NCI-H748 treated with DMSO at 0.1 percent for 48 hours (cell line): ENCODE measurements at places on chromosomes 5 and 9.

DNA sequence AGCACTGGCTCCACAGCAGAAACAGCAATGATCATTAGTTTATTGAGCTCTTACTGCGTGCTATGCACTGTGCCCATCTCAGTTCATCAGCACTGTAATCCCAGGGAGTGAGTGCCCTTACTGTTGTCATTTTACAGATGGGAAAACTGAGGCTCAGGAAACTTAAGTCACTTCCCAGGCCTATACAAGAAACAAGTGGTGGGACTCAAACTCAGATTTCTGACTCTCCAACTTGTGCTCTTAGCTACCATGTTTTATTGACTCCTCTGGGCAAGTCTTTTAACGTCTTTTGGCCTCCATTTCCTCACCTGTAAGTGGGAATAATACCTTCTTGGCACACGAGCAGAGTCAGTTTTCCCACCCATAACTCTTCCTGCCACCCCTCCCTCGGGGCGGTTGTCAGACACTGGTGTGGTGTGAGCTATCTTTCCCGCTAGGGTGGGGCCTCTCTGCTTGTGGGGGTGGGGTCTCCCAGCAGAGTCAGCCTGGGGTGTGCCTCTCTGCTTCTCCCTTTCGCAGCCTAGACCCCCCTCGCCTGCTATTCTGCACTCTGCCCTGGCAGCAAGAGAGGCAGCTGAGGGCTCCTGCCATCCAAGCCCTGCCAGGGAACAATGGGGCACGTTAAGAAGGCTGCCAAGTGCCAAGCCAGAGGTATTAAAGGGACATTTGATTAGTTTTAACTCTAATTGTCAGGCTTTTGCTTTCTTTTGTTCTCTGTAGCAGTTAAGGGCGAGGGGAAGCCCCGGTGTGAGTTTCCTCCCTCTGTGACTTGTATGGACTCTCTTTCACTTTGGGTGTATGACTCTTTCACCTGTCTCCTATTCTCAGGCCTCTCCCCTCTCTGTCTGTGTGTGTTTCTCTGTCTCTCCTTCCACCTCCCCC lies 12.1 kb downstream of the GALNT10 start:
- no peak for DNase-seq

- no peak for DNase-seq
These were observed 22.4 kb downstream of the ARPC5L start for GRCh38 chr9:124884376-124884775.

DNA sequence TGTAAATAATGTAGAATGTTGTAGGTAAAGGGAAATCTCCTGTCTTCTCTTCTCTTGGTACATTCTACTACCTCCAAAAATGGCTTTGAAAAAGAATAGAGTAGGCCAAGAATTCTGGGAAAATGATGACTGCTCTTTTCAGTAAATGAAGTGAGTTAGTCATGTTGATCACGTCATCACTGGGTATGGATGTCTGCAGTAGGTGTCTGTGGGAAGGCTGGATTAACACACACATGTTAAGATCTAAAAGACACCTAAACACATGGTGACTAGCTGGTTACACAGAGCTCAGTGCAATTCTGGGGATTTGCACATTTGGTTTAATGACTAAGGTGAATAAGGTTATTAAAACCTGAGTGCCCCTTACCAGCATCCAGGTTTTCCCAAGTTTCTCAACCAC lies 161.5 kb downstream of the CEP120 start:
- no peak for DNase-seq

GRCh38 chr9:127947841-127948710 lies 10.4 kb upstream of the DPM2 start:
- DNase-seq, result no peak

- no peak for DNase-seq
These were observed 548.5 kb downstream of the CHSY3 start for GRCh38 chr5:130452744-130453143.

- DNase-seq, result no peak
These were observed 251.1 kb downstream of the EBF1 start for GRCh38 chr5:158848634-158849033.

DNA sequence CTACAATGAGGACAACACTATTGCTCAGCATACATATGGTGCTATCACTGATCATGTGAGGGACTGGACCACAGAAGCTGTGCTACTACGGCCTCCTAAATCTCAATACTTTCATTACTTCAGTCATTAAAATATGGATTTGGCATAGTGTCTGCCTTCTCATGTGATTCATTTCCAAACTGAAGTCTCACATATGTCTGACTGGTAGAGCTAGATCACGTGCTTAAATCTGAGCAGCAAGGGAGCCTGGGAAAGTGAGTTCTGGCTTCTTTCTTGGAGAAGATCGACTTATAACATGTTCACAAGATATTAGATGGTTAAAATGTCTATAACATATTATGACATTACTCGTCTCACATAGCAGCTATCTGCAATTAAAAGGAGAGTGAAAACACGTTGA lies 8.3 kb downstream of the KIF4B start:
- DNase-seq, result no peak

DNA sequence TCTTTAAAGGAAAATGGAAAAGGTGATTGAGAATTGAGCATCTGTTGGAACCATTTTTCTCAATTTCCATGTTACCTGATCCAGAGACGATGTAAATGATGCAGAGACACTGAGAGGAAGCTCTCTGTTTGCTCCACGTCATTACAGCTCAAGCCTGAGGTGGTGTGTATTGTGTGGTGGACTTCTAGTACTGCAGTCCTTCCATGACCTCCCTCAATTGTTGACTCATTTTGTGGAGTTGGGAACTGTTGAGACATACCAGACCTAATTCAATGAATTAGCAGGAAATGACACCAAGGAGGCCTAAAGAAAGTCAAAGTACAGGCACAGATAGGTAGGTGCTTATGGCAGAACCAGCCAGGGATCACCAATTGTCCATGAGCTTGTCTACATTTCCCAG lies 15.6 kb upstream of the LVRN start:
- DNase-seq, result no peak

GRCh38 chr5:14247054-14247386 lies 103.9 kb downstream of the TRIO start:
- DNase-seq, result no peak

GRCh38 chr5:157446412-157446935 lies 13.5 kb upstream of the NIPAL4 start:
- no peak for DNase-seq

GRCh38 chr5:32277798-32278197 lies 34.9 kb downstream of the MTMR12 start:
- no peak for DNase-seq

DNA sequence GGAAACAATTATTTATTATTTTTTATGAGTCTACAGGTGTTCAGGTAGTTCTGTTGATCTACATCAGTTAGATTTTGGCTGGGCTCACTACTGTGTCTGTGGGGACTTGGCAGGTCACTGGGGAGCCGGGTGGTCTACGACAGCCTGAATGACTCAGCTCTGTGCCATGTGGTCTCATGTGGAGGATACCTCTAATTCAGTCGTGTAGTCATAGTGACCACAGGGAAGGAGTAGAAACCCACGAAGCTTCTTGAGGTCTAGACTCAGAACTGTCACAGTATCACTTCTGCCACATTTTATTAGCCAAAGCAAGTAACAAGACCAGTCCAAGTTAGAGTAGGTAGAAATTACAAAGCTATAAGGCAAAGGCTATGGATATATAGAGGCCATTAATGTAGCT lies 64.7 kb upstream of the GRAMD2B start:
- DNase-seq, result no peak

DNA sequence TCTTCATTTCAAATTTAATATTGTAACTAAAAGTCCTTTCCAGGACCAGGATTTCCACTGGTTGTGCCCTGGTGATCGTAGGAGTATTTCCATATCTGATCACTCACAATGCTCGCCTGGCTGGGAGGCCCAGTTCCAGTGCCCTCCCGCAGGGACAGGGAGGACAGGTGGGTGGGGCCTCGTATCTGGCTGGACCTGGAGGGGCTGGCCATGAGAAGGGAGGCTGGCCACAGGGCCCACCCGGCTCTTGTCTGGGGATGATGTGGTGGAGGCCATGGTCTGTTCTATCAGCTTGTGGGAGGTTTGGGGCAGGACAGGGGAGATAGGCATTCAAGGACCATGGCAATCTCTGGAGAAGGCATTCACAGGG lies 286.4 kb downstream of the GADD45G start:
- no peak for DNase-seq

DNA sequence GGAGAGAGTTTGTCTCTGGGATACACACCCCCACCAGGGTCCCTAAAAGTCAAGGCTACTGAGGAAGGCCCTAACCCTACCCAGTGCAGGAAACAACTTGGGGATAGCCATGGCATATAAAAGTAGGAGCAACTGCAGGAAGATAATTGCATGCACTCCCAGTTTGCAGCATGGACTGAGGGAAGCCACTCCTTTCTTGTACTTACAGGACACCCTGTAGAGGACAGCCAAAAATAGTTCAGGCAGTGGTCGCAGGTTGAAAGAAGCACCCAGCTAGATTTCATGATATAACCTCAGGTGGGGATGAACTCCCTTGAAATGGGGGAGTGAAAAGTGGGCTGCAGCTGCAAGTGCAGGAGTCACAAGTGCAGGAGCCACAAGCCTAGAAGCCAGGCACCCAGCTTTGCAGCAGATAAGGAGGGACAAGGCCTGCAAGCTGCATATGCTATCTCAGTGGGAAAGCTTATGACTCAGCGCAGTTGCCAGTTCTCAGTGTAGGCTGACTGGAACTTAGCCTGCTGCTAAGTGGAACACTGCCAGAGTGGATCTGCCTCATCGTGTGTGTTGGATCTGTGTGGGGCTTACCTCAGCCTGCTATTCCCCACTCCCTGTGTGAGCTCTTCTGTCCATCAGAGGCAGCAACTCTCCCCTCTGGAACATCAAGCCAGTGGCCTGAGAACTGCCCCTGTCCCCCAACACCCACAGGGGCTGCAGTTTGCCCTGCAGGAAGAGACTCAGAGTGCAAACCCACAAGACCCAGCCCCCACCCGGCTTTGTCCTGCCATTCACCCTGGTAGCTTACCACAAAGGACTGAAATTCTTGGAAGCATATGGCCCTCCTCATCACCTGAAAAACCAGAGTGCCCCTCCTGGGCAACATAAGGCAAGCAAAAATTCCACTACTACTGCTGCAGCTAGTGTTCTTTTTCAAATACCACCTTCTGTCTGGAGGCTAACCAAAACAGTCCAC lies 42.7 kb downstream of the CYLC2 start:
- no peak for DNase-seq

GRCh38 chr9:135065804-135066203 lies 21.7 kb upstream of the OLFM1 start:
- DNase-seq, result no peak

- no peak for DNase-seq
These were observed 9.3 kb downstream of the WHRN start for GRCh38 chr9:114496011-114496410.

DNA sequence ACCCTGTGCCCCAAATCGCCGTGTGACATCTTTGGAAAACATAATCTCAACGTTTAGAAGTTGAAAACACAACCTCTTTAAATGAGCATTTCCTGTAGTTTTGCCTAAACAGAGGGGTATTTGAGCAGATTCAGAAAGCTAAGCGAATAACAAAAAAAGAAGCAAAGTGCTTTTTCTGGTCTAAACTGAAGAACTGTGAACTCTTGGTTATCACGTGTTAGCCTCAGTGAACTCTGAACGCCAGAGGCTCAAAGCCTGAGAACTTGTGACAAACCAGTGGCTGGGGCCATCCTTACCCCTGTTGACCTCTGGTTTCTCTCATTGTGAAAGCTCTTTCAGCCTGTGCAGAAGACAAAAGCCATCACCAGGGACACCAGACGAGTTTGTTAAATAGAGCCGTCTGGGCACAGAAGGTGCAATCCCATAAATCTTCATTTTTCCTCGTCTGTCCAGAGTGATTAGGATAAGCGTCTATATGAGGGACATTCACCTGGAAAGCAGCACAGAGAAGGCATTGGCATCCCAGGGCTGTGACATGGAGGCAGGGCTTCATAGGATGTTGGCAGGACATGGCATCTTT lies 61.4 kb upstream of the ICE1 start:
- no peak for DNase-seq

- no peak for DNase-seq
These were observed 98.2 kb downstream of the CEMIP2 start for GRCh38 chr9:71670121-71670520.

GRCh38 chr9:108549184-108549583 lies 306.6 kb downstream of the ACTL7B start:
- DNase-seq, result no peak

GRCh38 chr9:134040781-134041648 lies 15.7 kb downstream of the BRD3OS start:
- no peak for DNase-seq

GRCh38 chr5:151040211-151040747 lies 19.9 kb downstream of the GPX3 start:
- DNase-seq, result no peak

GRCh38 chr5:139389701-139390638 lies at the start of gene MZB1:
Gene MZB1 (minus strand): TSS chr5:139389913. CDS start chr5:139389856, 57 bp downstream.
- DNase-seq, result no peak

GRCh38 chr5:91797576-91797975 lies 414.5 kb upstream of the ARRDC3 start:
- no peak for DNase-seq

DNA sequence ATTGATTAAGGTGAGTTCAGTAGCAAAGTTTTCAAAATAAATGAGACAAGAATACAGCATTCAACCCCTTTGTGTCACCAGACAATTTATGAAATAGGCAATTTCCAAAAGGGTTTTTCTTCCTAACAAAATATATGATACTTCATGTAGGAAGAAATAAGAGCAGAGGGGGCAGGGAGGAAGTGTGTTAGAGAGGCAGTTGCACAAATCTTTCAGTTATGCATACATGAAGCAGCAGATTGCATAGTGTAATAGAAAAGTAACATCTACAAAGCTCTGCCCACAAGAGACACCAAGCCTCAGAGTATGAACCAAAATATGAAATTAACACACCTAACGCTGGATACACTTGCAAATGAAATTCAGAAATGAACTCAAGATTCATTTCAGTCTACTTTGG lies 157.0 kb downstream of the DENND1A start:
- no peak for DNase-seq

DNA sequence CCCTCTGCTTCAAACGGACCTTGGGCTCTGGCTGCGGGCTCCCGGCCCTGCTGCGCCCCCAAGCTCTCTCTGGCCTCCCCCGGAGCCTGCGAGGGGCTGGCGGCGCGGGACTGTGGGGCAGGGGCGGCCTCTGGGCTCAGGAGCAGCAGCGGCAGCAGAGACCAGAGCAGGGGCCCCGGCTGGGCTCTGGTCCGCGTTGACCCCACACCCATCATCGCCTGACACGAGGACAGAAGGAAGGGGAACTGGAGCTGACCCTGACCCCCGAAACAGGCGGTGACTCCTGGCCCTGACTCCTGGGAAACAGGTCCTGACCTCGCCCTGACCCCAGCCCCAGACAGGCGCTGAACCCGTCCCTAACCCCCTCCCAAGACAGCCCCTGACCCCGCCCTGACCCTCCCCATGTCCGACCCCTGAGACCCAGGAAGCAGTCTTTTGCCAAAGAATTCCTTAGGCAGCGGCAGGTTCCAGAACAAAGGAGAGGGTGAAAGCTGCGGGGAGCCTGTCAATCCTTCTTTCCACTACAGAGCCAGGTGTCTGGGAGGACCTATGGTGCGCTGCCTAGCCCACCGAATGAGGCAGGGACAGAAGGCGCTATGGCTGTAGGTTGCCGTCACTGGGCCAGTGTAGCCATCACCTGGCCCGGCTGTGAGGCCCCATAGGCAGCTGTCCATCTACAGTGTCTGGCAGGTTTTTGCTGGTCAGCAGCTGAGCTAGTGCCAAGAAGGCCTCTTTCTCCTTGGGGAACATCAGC lies 74.7 kb upstream of the SPTLC1 start:
- no peak for DNase-seq
